ENCODE measurements at places on chromosomes 4 and X. TPM values are rescaled to one million over a fixed set of nuclear protein-coding genes. Genes with fewer than 3 reads are reported as not detected.

The SUV39H1 gene
- 22.8 TPM for total RNA-seq

The ING2 gene
- 20.1 TPM for total RNA-seq

The TAF9B gene
- 107 TPM for total RNA-seq

The PDK3 gene
- 18.5 TPM for total RNA-seq

The MBNL3 gene
- 3.0 TPM for total RNA-seq

The IL1RAPL2 gene
- not detected for total RNA-seq

The BEND4 gene
- 0.17 TPM for total RNA-seq

The SSX2B gene
- 0.98 TPM for total RNA-seq

The ZDHHC15 gene
- 0.02 TPM for total RNA-seq

The ANKRD37 gene
- 6.3 TPM for total RNA-seq

GRCh38 chrX:150478496-150479492, 89.6 kb upstream of the MTM1 start:
- DNase-seq: no peak

DNA sequence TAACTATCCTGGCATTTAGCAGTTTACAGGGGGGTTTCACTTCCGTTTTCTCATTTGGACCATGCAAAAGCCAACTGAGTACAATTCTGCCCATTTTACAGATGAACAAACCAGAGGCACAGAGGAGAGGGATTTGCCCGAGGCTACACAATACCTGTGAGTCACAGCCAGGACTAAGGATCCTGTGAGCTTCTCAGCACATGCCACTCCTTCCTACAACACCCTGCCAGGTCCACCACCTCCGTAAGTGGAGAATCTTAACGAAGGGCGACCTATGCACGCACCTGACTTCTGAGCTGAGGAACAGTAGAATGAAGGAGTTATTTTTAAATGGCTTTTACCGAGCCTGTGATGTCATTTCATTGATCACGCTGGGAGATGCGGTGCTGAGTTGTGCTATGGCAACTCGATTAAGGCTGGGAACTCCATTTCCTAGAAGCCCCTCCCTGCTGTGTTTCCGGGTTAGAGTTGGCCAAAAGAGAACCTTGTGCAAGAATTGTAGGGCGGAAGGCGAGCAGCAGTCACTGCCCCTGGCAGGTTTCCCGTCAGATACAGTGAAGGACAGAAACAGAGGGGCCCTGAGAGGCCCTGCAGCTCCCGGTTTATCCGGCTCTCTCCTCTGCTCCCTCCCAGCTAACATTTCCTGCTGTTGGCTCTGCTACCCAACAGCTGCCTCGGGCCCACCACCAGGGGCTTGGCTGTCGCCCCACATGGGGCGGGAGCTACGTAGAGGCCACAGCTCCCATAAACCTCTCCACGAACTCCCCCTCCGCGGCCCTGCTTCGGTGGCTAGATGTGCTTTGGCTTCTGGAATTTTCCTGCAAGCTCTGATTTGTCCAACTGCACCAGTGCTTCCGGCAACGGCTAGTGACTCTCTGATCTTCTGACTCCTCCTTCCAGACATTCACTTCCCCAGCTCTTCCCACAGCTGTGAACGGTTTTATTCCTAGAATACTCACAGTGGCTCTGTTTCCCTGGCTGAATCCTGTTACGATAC, 75.1 kb upstream of the USP9X start:
- peak; percentile 95 for DNase-seq

DNA sequence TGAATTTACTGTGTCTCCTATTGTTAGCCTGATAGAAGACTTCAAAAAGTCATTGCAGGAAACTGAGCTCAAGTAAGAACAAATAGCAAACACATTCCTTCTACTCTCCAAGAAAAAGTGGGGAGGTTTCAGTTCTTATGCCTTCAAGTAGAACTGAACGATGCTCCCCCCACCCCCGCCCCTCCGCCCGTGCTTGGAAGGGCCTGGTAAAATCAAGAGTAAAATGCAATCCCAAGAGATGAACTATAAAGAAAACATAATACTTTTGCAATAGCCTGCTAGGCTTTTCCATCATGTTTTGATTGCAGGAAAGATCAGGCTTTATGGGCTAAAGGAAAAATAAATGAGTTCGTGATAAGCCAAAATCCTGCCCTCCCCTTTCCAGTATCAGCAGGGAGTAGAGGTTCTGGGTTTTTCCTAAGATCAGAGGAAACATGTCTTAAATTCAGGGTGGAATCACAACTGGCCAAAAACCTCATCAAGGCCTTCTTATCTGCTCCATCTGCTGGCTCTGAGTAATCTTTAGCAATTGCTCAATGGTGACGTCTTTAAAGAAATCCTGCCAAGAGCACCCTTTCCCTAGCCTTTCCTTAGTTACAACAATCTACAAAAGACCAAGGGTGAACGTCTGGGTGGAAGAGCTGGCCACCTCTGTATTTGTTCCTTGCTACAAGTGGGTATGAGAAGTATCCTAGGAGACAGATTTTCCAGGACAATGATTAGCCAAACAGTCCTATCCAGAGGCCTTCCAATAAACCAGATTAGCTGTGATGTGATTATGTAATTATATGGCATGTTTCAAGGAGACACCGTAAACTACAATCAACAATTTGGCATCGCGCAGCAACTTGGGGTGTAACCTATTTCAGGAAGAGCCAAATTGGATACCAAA, 66.3 kb upstream of the FAM9C start:
- DNase-seq: peak; percentile 96

DNA sequence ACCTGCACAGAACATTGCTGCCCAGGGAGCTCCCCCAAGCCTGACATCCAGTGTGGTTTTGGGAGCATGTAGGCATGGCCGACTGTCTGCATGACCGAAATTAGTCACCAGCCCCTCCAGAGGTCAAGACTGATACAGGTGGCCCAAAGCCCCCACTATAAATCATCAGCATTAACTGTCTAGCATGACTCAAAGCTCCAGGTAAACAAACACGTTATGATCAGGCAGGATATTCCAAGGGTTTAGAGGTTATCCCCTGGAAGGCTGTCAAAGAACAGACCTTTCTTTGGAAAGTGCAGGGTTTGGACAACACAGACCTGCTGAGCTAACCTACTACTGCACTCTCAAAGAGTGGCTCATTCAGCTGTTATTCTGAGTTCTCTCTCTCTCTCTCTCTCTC, 2.1 kb upstream of the FAM9A start:
- DNase-seq: peak; percentile 74

DNA sequence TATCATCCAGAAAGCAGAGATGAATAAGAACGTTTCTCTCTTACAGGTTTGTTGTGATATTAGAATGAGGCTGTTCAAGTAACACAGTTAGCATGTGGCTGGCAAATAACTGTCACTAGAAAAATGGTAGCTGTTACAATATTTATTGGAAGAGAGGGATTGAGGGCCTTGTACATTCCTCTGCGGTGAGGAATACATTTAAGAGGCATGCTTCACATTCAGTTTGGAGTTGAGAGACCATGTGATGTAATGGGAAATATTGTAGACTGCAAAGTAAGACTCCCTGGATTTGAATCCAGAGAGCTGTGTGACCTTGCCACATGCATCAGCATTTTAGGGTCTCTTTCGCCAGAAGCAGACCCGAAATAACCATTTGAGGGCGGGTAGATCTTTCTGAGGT, 104.8 kb upstream of the KIT start:
- DNase-seq: peak; percentile 71

- peak; percentile 46 for DNase-seq
Measured at GRCh38 chr4:87353592-87353991, 30.9 kb upstream of the HSD17B13 start.

DNA sequence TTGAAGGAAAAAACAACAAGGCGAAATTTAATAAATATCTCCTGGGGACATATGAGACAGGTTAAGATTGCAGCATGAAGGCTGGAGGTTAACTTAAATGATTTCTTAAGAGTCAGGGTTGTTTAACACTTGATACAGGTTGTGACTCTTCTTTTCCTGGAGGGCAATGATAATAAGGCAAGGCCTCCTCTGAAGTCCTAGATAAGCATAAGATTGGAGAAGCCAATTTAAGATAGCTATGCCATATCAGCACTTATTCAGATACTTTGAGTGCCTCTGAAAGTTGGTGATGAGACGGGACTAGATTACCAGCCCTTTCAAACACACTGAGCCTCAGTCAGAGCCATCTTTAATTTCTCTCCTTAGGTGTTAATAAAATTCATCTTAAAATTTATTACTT, 350.8 kb downstream of the FBXO8 start:
- no peak for DNase-seq

GRCh38 chr4:83546786-83547185, 10.9 kb downstream of the GPAT3 start:
- no peak for DNase-seq

DNA sequence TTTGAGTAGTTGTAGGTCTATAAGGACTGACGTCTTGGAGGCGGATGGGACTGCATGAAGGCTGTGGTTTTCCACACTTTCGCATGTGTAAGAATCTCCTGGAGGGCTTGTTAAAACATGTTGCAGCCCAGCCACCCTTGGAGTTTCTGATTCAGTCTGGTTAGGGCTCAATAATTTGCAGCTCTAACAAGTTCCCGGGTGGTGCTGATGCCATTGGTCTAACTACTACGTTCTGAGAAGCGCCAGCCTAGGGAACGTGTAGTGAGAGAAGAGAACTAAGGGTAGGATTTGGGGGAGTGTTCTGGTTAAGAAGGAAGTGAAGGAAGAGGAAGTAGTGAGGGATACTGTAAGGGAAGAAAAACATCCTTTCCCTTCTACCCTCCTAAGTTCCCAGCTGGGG, 138.9 kb downstream of the LARP7 start:
- no peak for DNase-seq

GRCh38 chr4:38062088-38062775, 102.0 kb downstream of the PTTG2 start:
- DNase-seq: peak; percentile 72

DNA sequence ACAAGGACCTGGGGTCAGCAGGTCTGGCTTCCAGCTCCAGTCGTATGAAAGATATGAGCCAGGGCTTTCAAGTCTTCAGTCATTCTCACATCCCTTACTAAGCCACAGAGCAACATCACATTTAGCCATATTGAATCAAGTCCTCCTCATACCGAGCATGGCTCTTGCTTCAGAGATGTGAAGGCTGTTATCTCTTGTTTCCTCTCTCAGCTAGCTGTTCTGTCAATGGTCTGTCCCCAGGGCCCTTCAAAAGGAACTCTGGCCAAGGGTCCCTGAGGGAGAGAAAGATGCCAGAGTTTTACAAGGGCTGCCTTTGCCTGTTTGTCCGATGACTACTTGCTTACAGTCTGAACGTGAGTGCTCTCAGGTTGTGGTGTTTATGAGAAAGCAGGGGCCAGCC, 30.5 kb downstream of the DOCK11 start:
- peak; percentile 41 for DNase-seq

DNA sequence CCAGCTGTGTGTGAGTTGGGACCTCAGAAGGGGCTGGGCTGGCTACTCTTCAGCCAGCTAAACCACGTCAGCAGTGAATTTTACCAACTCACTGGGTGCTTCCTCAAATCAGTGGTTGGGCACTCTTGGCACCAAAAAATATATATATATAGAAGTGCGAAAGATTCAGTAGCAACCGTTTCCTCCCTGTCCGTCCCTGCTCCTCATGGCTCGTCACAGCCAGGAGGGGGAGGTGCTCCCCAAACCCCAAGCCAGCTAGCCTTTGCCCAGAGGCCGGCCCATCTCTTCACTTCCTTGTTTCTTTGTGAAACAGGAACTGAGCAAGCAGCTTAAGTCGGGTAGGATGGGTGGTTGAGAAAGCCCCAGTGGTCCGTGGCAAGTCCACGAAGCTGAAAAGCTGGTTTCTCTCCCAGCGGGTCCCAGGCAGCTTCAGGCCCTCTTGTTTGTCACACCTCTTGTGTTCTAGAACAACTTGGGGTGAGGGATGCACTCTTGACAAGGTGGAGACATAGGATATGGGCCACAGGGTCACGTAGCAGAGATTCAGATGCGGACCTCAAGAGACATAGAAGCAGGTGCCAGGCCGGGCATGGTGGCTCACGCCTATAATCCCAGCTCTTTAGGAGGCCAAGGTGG, 6.8 kb upstream of the SASH3 start:
- DNase-seq: no peak

DNA sequence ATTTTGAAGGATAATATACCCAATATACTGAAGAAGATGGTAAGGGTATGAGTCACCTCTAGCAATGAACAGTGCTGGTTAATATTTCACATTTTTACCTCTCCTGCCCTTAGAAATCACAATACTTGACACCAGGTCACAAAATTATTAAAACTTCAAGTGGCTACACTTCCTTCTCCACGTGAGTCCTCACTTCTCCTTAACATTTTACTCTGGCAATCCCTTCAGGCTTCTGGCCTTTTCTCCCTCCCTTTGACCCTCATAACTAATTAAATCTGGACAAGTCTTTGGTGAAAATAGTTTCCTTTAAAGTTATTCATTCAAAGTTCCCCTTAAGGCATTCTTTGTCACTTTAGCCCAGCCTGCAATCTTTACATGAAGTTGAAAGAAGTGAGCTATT, 190.4 kb downstream of the UNC5C start:
- DNase-seq: peak; percentile 20

DNA sequence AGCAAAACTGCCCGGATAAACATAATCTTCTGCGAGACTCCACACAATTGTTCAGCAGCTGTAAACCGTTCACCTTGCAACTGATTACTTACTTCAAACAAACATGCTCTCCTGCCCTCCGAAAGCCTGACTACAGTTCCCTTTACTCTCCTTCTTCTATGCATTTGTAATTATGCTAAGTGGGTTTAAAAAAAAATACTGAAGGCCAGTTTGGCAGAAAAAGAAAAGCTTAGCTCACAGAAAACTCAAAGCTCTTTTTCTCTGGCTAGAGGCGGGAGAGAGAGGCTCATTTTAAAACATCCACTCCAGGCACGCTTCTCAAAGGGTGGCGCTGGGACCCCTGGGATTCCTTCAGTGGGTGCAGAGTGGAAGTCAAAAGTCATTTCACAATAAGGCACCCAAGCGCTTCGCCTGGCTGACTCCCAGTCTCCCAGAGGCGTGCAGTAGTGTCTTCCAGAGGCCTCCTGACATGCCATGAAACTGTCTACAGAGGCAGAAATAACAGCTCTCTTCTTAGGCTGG, 1.9 kb downstream of the DHRSX start:
- no peak for DNase-seq

- peak; percentile 91 for DNase-seq
Measured at GRCh38 chr4:85681221-85681657, 206.3 kb downstream of the ARHGAP24 start.

GRCh38 chr4:176383273-176384077, 63.7 kb downstream of the SPCS3 start:
- DNase-seq: peak; percentile 50

GRCh38 chrX:129980540-129981199, 1.8 kb upstream of the BCORL1 start:
- peak; percentile 42 for DNase-seq

Measured in M059J (cell line).